Bronchial epithelial cell (primary cell): ENCODE measurements at places on chromosomes 12 and 14. TPM values are rescaled to one million over a fixed set of nuclear protein-coding genes. Genes with fewer than 3 reads are reported as not detected.
A peak's percentile ranks its signal among the peaks of the same experiment; 100 is the strongest.

Gene REM2
- total RNA-seq = under 0.01 TPM in 1 of 2 replicates, not detected in the other

- peak; percentile 65 for DNase-seq
Observed at GRCh38 chr12:6084261-6084968, 40.1 kb downstream of the VWF start.

DNA sequence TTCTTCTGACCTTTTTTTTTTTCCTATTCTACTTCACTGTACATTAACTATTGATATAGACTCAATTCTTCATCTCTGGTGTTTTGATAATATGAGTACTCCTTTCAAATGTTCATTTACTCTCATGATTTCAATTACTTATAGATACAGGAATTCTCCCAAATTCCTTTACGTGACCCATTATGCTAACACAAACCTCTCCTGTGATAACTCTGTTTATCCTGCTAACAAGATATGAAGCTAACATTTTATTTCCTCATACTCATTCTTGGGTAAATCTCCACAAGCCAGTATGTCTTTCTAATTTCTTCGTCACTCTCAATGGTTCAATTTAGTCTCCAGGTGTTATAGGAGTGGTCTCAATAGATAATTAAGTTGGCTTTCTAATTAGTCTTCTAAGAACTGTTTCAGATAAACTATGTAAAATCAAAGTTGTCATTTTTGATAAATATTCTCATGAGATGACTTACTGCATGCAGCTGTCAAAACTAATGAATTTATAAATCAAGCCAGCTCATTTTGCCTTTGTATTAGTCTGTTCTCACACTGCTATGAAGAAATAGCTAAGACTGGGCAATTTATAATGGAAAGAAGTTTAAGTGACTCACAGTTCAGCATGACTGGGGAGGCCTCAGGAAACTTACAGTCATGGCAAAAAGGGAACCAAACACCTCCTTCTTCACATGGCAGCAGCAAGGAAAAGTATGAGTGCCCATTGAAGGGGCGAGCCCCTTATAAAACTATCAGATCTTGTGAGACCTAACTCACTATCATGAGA, 130.6 kb upstream of the MYF6 start:
- no peak for DNase-seq

GRCh38 chr14:38329246-38329645, 73.4 kb upstream of the CLEC14A start:
- DNase-seq = peak; percentile 33
